ENCODE measurements at places on chromosomes 2 and 18.

DNA sequence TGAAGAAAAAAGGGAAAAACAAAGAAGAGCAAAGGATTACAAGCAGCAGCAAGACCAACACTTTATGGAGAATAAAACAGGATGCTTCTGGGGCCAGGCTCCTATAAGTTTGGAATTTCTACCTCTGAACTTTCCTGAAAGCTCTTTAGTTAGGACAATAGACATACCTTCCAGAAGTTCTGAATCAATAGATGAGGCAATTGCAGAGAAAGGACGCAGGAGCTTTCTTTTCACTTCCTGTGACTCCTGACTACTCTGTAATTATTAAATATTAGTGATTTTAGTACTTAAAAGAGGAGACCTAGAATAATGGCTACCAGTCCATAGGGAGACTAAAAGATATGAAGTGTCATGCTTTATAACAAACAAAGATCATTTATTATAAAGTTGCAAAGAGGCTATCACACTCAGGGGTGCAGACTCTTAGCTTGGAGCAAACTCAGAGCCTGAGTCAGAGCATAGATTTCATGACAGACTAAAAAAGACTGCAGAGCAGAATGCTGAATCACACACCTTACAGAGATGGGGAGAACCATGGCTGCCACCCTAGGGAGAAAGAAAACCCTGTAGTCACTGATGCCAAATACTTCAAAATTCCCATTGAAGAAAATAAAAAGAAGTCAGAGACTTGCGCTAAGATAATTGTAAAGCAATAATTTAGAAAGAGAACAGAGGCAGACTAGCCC, 52.5 kb upstream of the FAM136A start:
- DNase-seq: peak; percentile 49

DNA sequence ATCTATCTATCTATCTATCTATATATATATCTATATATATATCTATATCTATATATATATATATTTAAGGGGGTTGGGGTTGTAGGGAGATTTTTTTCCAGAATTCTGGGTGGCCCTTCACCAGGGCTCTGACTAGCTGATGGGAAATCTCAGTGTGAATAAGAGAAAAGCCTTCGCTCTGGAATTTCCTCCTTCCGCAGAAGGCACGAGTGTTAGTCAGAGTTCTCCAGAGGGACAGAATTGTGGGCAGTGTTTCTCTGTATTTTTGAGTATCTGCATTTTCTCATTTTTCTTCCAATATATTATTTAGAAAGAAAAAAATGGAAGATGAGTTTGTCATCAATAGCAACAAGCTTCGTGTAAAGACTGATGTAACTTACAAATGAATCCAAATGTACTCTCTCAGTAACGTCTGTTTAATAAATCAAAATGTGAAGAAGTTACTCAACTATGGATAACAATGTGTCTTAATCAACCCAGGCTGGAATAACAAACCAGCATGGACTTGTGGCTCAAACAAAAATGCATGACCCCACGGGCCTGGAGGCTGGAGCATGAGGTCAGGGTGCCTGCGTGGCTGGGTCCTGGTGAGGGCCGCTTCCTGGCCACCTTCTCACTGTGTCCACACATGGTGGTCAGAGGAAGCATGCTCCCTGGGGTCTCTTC, 10.6 kb upstream of the SNTG2 start:
- no peak for DNase-seq

GRCh38 chr2:199810422-199811171, 40.4 kb downstream of the FTCDNL1 start:
- DNase-seq: no peak

DNA sequence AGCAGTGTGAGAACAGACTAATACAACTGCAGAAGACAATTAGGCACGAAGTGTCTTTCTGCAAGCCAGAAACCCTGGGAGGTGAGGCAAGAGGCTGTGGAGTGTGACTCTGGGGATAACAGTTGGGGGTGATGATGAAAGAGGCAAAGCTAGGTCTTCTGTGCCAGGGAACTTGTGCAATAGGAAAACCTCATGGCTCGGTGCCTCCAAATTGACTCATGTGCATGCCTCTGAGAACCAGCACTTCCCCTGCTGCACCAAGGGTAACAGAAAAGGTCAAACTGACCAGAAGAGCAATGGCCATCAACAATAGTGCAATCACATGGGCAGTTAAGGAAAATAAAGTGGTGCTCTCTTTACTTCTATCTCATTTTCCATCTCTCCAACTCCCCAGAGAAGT, 136.4 kb downstream of the SCG2 start:
- DNase-seq: peak; percentile 98

GRCh38 chr2:160735696-160736095, 242.1 kb upstream of the RBMS1 start:
- peak; percentile 24 for DNase-seq

DNA sequence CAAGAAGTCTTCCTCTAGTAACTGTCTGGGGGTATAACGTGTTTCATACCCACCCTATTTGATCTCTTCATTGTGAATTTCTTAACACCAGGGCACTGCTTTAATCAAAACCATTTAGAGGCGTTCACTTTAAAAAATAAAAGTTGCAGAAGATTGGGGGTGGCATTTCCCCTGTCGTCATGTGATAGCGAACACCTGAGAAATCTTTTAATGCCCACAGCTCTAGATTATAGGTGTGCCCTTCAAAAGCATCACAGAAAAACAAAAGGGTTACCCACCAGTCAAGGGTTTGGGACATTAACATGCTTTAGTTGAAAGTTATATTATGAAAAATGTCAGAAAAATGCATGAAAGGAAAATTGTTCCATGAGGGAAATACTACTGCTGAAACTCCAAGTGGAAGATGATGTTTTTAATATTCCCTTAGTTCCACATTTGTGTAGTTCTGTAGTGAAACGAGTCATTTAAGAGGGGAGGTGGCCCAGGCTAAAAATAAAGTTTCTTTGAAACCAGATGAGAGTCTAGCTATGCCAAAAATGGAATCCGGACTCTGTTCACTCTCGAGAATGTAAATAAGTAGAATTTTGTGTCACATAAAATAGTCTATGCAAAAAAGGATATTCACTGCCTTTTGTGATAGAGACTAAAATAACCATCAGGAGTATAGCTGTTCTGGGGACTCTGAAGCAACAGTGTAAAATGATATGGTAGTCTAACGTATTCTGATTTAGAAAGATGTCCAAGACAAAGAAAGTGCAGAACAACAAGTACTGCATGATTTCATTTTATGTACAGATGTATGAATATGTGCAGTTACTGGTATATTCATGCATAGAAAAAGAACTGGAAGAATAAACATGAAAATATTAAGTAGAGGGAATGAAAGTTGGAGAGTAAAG, 95.3 kb downstream of the TMEM247 start:
- DNase-seq: no peak

- no peak for DNase-seq
These were observed 45.4 kb upstream of the SCN1A start for GRCh38 chr2:166173263-166173662.

DNA sequence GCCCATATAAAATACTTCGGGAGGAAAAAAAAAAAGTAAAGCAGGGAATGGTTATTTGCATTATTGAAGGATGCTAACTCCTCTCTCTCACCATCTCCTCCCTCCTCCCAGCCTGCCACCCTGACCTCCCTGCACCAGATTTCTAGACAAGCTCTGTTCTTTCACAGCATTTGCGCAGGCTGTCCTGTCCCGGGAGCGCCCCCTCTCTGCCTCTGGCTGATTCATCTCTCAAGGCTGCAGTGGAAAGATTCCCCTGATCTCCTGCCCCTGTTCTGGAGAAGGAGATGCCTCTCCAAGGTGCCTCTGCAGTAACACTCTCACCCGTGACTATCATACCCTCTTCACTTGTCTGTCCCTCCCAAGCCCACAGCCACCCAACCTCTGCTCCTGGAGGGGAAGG, 38.5 kb downstream of the COL4A4 start:
- peak; percentile 9 for DNase-seq

GRCh38 chr18:35029770-35030169, 11.4 kb upstream of the MAPRE2 start:
- DNase-seq: peak; percentile 51

DNA sequence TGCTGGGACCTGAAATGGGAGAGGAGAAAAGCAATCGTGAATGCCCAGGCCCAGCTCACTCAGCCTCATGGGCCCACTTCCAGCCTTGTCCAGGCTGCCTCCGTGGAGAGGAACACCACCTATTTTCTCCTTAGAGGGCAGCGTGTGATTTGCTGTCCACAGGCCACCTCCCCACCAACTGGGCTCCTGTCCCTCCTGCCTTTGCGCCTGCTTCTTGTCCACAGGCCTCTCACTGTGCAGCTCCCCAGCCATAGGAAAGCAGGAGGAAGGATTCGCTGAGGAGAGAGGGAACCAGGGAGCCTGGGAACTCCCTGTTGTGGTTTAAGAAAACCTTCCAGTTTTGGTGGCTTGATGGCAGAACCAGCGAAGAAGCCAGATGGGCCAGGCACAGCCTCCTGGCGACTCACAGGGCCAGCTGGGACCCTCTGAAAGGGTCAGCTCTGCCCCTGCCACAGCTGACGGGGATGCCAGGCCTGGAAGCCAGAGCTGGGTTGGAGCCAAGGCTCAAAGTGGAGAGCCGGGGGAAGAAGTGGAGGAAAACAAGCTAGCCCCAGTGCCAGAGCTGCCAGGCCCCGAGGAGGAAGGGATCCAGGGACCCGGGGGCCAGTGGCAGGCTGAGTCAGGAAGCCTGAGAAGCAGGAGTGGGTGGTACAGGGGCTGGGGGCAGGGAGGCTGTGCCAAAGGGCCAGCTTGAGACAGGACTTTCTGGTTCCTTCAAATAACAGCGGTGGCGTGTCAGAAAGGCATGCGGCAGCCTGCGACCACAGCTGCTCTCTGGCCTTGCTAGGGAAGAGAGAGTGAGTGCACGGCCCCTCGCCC, 9.9 kb downstream of the TMBIM1 start:
- peak; percentile 66 for DNase-seq

DNA sequence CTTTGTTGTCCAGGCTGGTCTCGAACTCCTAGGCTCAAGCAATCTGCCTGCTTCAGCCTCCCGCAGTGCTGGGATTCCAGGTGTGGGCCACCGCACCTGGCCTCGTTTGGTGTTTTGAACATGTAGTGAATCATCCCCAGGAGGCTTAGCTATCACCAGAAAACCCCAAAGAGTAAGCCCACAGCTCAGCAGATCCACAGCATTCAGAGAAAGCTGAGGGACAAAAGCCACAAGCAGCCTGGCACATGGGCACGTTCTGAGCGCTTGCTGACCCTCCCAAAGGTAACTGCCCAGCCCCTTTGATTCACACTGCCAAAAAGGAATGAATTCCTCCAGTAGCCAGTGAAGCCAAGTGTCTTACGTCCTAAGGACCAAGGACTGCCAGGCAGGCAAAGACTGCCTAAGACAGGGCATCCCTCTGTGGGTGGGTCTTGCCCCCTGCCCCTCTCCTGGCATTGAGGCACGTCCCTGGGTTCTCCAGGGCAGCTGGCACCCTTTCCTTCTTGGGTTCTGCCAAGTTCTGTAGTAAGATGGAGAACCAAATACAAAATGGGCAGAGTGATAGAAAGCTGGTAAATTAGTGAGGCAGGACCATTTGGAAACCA, 31.7 kb downstream of the MBP start:
- peak; percentile 44 for DNase-seq

GRCh38 chr18:31791817-31792579, 31.3 kb upstream of the SLC25A52 start:
- DNase-seq: no peak

GRCh38 chr18:11978956-11979355, 2.4 kb upstream of the IMPA2 start:
- DNase-seq: no peak

- no peak for DNase-seq
These were observed 118.3 kb downstream of the TMEM18 start for GRCh38 chr2:558879-559278.

GRCh38 chr18:48700446-48700845, 161.6 kb downstream of the CTIF start:
- no peak for DNase-seq

GRCh38 chr2:143937723-143938350, 582.1 kb downstream of the ZEB2 start:
- DNase-seq: peak; percentile 9

- no peak for DNase-seq
These were observed 40.0 kb downstream of the FAM228A start for GRCh38 chr2:24214880-24215279.

GRCh38 chr2:126602334-126602733, 53.6 kb upstream of the GYPC start:
- DNase-seq: no peak

DNA sequence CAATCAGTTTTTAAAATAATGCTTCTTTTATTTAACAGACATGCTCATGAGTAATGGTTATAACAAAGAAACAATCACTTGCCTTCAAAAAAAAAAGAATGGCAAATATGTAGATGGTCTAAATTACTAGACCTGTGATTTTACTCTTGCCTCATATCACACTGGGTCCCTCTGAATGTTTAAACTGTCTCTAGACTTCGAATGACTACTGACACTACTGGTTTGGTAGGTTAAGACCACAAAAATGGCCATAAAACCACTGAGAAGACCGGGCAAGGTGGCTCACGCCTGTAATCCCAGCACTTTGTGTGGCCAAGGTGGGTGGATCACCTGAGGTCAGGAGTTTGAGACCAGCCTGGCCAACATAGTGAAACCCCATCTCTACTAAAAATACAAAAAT, 5.1 kb upstream of the SELENOI start:
- no peak for DNase-seq

DNA sequence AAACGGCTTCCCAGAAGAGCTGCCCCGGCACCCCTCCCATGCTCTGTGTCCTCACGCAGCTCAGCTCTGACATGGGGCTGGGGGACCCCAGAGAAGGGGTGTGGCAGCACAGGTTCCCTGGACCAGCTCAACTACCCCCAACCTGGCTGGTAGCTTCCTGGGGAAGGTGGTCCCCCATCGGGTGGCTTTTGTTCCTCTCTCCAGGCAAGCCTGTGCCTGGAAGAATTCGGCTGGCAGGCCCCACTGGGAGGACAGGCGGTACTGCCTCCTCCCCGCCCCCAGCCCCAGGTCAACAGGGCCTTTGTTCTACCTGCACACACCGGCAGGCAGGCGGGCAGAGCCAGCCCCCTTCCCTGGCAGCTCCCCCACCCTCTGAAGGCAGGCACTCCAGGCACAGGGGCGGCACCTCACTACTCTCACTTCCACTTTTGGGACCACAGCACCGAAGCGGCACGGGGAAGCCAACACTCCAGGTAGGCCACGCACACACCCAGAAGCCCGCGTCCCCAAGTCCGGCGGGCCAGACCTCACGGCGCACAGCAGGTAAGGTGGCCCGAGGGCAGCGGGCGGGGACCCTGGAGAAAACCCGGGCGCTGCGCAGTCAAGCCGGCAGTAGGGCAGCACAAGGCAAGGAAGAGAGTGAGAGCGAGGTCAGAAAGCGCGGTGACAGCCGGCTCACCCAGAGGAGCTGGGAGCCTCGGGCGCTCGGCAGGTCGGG, 1.3 kb downstream of the HS6ST1 start:
- no peak for DNase-seq
